Omental fat pad (tissue), 4 donors: ENCODE measurements at places on chromosomes 16 and 17. TPM values are rescaled to one million over a fixed set of nuclear protein-coding genes. Genes with fewer than 3 reads are reported as not detected.

DNA sequence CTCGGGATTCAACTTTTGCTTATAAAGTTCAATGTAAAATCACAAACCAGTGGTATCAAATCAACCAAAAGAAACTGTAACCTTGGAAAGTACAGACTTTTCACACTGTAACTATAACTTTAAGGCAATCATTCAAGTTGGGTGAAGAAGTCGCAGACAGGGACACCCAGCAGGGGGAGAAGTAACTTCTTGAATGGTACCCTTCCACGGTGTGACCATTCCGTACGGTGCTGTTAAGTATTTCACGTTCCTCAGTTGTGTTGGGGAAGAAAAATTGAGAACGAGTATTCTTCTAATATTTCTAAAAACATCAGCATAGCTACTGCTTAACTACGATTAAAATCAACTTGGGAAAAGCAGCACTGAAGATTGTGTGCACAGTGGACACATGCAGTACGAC is 55.8 kb downstream of the MYH10 start:
- DNase-seq: no peak

GRCh38 chr17:5772720-5773119 is 188.4 kb upstream of the NLRP1 start:
- no peak for DNase-seq

- no peak for DNase-seq
Measured at GRCh38 chr17:73308017-73308823, 3.6 kb downstream of the CDC42EP4 start.

GRCh38 chr16:85187447-85187846 is 75.2 kb upstream of the CIBAR2 start:
- DNase-seq: no peak

DNA sequence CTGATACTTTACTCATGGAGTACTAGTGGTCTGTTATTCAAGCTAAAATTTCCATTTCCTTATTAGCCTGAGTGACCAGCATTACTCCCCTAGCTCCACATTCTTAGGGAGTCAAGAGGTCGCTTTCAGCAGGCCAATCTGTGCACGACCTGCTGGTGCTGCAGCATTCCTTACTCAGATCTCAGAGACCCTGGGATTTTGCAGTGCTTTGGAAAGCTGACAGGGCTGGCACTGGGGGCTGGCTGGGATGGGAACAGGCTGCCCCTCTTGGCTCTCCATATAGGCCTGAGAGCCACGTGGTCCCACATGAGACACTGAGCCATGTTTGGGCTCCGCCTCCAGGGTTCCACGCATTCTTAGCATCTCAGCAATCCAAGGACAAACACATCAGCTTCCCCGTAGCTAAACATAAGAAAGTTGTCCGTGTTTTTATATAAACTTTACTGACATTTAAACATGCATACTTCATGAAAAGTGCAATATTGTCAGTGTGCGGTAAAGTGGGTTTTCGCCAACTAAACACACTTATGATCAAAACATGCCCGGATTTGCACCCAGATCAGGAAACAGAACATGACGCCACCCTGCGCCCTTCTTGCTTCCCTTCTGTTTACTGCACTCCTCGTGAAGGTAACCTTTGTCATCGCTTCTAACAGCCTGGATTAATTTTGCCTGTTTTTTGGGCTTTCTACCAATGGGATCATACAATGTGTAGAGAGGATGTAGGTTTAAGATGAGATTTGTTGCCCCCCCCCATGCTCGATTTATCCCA is 254.5 kb upstream of the CACNG5 start:
- DNase-seq: no peak

The AATK gene
- total RNA-seq: 3.8 TPM
